ENCODE measurements at places on chromosomes 6 and 20.

- no peak for DNase-seq
Observed at GRCh38 chr6:105163183-105163582, 16.6 kb downstream of the POPDC3 start.

DNA sequence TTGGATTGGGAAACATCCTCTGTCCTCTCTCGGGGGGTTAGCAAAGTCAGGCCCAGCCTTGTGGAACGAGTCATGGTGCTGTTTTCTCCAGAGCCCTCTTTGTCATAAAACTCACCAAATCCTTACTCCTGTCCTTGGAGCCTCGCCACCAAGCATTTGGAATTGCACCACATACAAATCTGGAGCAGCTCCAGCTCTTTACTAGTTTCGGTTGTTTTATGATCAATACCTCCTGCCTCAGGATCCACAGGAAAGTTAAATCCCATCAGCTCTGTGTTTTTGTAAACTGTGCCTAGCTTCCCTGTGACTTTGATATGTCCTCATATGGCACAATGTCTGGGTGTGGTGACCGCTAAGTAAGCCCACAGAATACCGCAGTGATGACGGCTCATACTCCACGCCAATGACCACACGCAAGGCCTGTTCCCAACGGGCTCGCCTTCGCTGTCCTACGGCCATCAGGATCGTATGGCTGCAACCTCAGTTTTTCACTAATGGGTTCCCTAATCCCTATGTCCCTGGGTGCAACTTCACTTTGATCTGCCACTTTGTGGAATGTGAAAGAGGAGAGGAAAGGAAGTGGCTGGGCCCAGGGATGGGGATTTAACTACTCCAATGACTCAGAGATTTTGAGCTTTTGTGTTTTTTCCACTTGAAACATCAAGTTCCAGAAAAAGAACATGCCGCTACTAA lies 111.3 kb upstream of the FOXQ1 start:
- no peak for DNase-seq

- no peak for DNase-seq
Observed at GRCh38 chr6:154440022-154440421, 70.5 kb downstream of the CNKSR3 start.

GRCh38 chr6:112786801-112787200 lies 439.7 kb downstream of the RFPL4B start:
- DNase-seq: no peak

Data from AML-193 (cell line).